Cerebellum (tissue), 4 donors: ENCODE measurements at places on chromosomes 3 and 15.
A peak's percentile ranks its signal among the peaks of the same experiment; 100 is the strongest.

DNA sequence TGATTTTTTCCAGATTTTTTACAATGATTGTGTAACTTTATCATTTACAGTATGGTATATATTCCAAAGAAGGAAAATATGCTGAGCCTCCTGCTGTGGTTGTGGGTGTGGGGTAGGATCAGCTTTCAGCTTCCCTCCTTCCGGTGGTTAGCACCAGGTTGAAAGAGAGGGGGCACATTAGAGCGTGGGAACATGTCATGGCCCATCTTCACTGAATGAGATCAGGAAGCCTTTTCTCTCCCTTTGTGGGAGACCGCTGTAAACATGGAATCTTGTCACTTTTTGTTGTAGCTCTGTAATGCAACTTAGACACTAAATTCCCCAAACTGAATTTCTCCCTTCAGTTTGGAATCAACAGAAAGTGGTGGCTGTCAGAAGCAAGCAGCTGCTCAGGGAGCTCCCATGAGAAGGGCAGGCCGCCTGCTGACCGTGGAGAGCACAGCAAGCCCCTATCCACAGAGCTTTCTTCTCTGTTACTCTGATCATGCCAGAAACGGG is 86.7 kb upstream of the LIMD1 start:
- DNase-seq = no peak

- DNase-seq = no peak
Measured at GRCh38 chr15:50810128-50810527, 44.6 kb upstream of the SPPL2A start.

GRCh38 chr15:90336705-90337141 is 15.4 kb upstream of the ZNF774 start:
- no peak for DNase-seq

- DNase-seq = no peak
Measured at GRCh38 chr3:187026317-187026670, 96.0 kb downstream of the ST6GAL1 start.

DNA sequence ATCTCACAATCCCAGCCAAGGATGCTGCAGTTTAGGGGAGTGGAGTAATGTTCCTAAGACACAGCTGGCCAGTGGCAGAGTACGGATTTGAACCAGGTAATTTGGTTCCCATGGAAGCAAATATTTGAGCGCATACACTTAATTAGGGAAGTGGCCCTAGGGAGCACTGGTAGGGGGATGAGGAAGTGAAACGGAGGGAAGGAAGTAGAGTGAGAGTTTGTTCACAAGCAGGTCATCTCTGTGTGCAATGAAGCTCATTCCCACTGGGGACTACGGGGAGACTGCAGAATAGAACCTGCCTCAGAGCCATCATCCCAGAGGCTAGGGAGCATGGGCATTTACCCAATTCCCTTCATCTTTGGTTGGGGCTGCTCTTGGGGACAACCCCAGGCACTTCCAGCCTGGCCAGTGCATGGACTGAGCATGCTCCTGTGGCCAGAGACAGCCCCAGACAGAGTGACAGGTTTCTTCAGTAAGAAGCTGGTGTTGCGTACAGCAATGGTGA is 317.2 kb upstream of the PROK2 start:
- no peak for DNase-seq

DNA sequence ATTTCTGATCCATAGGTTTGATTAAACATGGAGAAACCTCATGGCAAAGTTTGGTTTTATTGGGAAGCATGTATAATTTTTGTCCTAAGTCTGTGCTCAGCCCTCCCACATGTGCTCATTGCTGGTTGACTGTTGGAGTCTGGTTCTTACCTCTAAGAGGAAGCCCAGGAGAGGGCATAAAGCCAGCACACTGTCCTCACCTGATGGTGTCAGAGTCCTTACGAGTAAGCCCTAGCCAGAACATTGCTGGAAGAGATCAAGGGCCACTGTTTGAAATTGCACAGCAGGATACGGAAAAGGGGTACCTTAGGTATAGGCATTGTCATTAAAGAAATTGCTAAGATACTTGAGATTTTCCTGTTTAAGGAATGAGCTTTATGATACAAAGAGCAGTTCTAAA is 21.3 kb downstream of the MLH1 start:
- no peak for DNase-seq

GRCh38 chr3:141413801-141414689 is 45.7 kb downstream of the ZBTB38 start:
- DNase-seq = no peak

DNA sequence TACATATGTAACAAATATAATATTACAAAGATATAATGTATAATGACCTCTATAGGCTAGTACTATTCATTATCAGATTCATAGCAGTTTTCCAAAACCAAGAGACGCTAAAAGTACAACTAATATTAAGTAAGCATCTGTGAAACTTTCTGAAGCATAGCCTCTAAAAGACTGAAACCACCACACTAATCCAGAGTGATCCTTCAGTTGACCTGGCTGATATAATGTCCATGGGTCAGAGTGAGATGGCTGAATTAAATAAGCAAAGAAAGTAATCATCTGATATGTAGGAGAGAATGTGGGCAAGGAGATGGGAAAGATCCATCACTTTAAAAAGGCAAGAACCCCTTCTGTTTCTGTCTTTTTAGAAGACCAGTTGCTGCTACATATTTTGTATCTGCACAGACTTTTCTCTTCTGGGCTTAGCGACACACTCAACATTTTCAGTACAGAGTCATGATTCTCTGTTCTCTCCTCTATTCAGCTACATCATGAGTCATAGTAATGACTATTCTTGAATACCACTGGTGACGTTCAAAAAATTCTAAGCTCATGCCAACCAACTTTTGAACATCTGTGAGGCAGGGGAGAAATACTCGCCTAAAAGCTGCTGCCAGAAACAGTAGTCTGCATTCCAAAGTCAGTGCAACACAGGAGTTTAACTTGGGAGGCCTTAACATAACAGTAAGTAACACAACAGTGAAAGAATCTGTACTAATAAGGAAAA is 149.6 kb downstream of the MAGI1 start:
- no peak for DNase-seq

DNA sequence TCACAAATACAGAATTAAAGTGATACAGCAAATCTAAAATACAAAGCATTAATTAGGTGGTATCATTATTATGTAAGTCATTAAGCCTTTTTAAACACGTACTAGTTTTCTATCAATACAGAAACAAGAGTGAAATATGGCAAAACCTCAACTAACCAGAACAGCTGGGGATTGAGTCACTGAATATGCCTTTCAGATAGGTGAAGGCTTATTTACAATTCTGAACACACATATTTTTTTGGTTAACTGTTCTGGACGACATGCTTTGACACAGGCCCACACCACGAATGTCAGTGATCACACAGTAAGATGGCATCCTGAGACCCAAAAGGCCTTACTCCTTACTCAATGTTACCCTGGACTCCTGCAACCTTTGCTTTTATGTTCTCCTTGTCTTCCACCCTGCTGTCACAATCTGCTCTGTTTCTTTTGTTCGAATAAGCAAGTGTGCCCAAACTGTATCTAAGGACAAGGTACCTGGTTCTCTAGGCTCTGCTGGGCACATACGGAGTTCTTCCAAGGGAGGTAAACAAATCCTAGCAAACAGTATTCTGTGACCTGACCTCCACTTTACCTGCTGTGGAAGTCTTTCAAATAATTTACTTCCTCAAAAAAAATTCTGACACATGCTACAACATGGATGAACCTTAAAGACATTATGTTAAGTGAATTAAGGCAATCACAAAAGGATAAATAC is 7.0 kb downstream of the SFMBT1 start:
- DNase-seq = no peak

DNA sequence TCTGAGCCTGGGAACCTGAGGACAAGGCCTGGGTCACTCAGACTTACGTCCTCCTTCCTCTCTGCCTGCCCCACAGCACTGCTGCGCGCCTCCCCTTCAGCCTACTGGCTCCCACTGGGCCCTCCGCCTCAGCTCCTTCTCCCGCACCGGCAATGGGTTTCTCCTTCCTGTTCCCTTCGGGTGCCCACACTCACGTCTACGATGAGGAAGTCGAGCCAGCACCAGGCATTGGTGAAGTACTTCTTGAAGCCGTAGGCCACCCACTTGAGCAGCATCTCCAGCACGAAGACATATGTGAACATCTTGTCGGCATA is 70.0 kb downstream of the EXOG start:
- no peak for DNase-seq

- peak; percentile 47 for DNase-seq
Measured at GRCh38 chr15:49315391-49315823, 107.6 kb upstream of the FGF7 start.

GRCh38 chr15:27491666-27492621 is 521.0 kb downstream of the GABRG3 start:
- DNase-seq = no peak

DNA sequence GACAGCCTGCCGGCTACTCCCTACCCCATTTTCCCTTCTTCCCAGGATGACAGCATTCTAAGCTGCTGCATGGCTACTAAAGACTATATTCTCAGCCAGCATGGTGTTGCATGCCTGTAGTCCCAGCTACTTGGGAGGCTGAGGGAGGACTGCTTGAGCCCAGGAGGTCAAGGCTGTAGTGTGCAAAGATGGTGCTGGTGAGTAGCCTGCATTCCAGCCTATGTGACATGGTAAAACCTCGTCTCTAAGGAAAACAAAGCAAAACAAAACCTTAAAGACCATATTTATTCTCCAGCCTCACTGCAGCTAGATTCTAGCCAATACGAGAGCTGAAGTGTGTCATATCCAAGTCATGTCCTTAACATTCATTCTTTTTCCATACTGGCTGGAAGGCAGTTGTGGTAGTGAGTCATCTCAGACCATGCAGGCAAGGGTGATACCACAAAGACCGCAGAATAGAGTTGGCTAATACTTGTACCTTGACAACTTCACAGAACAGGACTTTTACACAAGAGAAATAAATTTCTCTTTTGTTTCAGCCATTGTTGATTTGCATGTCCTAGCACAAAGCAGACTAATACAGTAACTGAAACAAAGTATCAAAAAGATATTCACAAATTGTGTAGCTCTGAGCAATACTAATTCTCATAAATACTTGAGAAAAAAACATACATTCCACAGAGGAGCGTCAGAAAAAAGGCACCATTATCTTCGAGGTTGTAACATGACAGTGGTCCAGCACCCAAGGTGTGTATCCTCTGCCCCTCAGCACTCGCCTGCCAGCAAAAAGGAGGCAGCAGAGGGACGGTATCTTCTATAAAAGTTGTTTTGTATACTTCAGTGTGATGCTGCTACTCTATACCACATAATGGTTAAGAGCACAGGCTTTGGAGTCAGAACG is 14.8 kb downstream of the PBRM1 start:
- no peak for DNase-seq

GRCh38 chr3:42066516-42067181 is 24.5 kb upstream of the TRAK1 start:
- no peak for DNase-seq
